ENCODE measurements at places on chromosomes 7 and 10.

DNA sequence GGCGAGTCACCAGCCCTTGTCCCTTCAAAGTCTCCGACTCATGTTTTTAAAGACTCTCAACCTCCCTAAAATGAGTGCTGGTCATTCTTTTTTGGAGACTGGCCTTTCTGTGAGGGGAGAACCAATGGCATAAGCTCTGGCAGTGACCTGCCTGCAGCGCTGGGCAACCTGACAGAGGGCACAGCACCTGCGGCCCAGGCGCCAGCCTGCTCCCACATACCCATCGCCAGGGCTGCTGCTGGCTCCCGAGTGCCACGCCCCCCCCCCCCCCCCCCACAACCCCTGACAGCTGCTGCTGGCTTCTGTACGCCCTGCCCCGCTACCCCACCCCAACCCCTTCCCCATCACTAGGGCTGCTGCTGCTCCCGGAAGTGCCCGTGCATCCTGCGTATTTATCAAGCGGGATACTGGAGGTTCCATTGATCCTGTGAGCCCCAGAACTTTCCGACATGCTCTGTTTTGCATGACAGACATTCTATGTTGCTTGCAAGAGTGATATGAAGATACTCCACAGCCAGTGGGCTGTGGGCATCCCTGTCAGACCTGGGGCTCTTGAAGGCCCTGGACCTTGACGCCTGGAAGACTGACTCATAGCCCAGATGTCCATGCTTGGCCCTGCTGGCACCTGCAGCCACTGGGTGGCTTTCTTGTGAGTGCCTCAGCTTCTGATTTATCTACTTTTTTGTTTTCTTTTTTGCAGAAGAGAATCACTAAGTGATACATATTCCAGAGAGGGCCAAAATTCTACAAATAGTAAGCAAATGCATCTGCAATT lies 243.9 kb downstream of the ZMYND11 start:
- DNase-seq: no peak

DNA sequence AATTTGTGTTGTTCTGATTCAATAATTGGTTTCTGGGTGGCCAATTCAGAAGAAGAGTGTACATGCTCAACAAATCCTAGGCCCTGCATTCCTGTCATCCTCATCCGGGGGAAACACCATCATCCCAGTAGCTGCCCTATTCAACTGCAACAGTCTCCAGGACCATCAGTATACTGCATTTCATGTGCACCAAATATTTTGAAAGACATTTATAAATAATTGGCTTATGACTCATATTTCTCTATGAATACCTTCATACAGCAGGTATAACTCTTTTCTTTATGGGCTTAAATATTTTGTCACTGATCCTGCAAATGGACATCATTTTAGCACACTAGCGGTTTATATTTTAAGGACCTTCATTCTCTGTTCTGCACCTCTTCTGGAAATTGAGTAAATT lies 38.0 kb downstream of the CD36 start:
- no peak for DNase-seq

DNA sequence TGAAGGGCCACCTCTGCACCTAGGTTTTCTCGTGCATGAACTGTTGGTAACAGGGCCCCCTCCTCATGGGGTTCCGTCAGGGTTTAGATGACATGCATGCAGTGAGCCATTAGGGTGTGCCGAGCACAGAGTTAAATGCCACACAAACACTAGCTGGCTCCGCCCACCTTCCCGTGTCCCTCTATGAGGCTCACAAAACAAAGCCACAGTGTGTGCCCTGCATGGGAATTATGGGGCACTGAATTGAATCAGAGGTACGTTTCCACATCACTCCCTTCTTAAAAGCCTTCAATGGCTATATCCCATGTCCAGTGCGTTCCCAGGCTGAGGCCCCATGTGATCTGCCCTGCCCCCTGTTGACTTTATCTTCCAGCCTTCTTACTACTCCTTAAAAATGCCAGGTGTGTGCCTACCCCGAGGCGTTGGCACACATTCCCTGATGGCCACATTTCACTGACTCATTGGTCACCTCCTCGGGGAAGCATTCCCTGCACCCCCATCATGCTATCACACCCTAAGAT lies 35.7 kb downstream of the GSDME start:
- no peak for DNase-seq

DNA sequence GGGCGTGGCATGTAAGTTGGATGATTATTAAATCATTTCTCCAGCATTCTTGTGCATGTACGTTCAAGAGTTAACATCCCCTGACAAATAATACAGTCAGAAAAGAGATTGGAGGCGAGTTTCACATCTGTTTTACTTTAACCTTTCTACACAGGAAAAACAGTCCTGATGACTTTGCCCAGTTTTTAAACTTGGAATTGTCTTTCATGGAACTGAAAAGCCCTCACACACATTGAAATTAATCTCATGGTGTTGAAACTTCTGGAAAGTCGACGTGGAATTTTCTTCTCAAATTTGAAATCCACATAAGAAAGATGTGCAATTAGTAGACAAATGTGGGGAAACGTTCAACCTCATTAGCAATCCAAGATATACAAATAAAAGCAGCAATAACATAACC lies 31.2 kb upstream of the ZNF438 start:
- DNase-seq: no peak

- DNase-seq: no peak
Observed at GRCh38 chr7:121401896-121402295, 5.8 kb upstream of the FAM3C start.
